ENCODE measurements at places on chromosomes 4 and X.

DNA sequence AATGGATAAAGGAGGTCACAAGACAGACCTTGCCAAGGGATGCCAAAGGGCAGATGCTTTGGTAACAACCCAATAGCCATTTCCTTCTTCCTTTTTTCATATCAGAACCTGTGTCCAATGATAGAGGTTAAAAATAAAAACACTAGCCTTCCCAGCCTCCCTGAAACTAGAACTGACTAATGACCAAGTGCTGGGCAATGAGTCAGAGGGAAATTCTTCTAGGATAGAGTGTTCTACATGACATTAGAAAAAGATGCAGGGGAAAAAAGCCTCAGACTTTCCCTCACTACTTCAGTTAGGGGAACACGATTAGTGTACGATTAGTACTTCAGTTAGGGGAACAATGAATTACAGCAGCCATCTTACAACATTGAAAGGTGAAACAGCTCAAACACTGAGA lies 29.3 kb upstream of the FAM47C start:
- no peak for DNase-seq

DNA sequence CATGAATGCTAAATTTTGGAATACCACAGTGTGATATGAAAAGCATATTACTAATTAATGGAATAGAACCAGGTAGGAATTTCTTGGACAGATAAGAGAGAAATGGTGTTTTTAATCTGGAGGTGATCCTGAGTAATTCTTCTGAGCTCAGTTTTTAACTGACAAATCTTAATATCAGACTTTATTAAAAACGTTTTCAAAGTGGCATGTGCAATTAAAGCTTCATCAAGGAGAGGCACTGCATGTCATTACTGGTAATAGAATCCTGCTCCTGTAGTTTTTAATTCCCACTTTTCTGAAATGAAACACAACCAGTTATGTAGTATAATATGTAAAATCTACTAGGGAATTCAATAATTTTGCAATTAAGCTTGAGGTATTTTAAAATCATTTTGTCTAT lies 7.0 kb upstream of the PTTG2 start:
- no peak for DNase-seq

- no peak for DNase-seq
Observed at GRCh38 chrX:65976161-65976560, 63.7 kb downstream of the VSIG4 start.

GRCh38 chr4:147799986-147800555 lies 68.2 kb downstream of the ARHGAP10 start:
- DNase-seq = no peak

DNA sequence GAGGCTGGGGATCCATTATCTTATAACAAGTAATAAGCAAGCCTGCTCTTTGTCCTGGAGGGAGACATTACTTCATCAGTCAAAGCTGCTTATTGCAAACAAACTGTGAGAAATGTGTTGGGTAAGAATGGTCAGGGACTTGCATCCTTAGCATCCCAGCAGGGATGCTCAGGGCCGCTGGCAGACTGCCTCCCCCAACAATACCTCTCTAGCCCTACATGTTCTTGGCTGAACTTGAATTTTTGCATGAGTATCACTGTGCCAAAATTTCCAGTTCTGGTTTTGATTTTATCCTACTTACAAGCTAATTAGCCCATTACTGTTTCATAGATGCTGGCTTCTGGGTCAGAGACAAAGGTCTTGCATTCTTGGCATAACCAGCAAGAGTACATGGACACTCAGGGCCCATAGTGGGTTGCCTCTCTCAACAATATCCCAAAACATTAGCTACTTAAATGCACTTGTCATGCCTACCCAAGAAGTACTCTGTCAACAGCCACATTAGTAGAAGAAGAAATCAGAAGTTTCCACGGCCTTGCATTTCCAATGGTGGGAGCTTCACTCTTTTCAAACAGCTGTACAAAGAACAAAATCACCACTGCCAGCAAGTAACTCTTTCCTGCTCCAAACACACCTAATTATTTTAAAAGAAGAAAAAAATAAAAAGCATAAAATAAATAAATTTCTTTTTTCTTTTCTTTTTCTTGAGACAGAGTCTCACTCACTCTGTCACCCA lies 41.9 kb upstream of the NEUROG2 start:
- no peak for DNase-seq

- no peak for DNase-seq
Observed at GRCh38 chrX:6460893-6461490, 73.9 kb downstream of the VCX3A start.

DNA sequence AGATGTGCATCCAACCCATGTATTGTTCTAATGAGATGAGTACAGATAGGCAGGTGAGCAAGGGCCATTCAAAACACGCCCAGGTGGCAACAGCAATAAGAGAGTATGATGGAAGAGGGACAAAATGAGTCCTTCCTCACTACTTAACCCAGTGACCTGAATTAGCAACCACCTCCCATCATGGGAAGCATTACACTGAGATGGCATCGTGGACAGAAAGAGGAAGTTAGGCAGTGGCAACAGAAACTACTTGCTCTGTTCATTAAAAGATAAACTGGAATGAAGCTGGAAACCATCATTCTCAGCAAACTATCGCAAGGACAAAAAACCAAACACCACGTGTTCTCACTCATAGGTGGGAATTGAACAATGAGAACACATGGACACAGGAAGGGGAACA lies 17.2 kb downstream of the RXFP1 start:
- no peak for DNase-seq

DNA sequence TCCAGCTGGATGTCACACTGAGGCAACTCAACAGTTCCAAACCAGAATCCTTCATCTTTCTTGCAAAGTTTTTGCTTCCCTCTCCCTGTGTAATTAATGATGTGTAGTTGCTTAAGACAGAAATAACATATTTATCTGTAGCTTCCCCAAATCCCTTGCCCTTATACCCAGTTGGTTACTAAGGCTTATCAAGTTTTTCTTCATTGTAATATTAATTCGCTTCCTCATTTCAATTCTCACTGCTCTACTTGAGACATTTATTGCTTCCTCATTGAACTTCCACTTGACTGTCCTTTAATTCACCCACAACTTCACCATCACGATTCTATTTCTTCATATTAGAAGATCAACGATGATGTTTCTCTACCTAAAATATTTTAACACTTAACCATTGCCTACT lies 386.6 kb upstream of the CPEB2 start:
- no peak for DNase-seq

- DNase-seq = no peak
Observed at GRCh38 chr4:8838961-8839431, 32.6 kb downstream of the HMX1 start.

GRCh38 chr4:179472164-179472563 lies 2029.9 kb upstream of the AGA start:
- no peak for DNase-seq

DNA sequence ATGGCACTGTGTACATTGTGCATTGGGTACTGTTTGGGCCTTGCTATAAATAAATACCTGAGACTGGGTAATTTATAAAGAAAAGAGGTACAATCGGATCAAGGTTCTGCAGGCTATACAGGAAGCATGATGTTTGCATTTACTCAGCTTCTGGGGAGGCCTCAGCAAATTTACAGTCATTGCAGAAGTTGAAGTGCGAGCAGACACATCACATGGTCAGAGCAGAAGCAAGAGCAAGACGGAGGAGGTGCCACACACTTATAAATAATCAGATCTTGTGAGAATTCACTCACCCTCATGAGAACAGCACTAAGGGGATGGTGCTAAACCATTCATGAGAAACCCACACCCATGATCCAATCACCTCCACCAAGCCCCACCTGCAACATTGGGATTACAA lies 505.0 kb downstream of the ARAP2 start:
- DNase-seq = no peak

DNA sequence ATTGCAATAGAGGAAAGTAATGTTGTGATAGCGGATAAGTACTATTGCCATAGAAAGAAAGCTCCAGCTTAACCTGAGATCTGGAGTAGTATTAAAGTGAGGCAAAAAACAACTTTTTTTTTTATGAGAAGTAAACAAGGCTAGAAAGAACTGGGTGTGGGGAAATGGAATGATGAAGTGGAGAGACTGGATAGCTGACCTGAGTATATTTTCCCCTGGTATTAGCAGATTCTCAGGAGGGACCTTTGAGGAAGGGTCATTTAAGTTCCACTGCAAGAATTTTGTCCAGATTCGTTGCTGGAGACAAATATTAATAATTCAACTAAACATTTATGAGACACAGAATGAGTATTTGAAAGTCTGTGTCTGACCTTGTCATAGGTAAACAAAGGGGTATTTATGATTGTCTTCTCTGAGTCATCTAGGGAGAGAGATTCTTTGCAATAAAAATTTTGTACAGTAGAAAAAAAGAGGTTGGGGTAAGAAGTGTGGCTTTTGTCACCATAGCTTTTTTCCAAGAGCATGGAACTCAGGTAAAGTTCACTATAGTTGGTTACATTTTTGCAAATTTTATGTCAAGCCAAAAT lies 2095.9 kb downstream of the ARAP2 start:
- no peak for DNase-seq

Measured in NCI-H1417 treated with DMSO at 0.1 percent for 48 hours (cell line).